ENCODE measurements at places on chromosomes 1 and 21.

- no peak for DNase-seq
Measured at GRCh38 chr1:226604560-226605317, 56.2 kb downstream of the STUM start.

DNA sequence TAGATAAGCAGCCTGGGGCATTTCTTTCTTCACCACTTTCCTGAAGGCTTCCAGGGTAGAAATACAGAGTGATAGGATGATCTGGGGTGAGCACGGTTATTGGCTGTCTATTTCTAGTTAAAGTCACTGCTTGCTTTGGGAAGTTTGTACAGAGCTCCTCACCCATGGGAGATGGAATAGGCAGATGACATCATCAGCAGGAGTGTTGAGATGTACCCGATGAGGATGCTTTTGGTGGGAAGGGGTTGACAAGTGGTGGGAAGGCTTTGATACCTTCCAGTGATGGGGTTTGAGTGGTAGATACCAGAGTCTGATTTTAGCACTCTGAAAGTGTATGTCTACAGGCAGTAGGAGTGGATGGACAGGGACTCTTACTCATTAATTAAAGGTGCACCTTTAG, 112.6 kb downstream of the BRINP2 start:
- no peak for DNase-seq

DNA sequence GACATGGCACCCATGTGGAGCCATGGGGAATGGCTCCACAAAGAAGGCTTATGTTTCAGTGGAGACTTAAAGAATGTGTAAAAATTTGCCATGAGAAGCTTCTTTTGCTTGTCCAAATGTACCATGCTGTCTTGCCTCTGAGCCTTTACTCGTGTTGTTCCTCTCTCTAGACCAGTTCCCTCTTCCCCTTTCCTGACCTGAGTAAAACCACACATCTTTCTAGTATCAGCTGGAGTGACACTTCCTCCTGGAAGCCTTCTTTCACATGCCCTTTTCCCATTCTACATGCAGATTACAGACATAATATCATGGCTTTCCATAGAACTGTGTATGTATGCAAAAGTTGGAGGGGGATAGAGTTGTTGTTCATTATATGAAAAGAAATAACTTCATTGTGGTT, 13.6 kb upstream of the GPX7 start:
- no peak for DNase-seq

- no peak for DNase-seq
Measured at GRCh38 chr1:203196371-203196770, 9.9 kb upstream of the CHI3L1 start.

DNA sequence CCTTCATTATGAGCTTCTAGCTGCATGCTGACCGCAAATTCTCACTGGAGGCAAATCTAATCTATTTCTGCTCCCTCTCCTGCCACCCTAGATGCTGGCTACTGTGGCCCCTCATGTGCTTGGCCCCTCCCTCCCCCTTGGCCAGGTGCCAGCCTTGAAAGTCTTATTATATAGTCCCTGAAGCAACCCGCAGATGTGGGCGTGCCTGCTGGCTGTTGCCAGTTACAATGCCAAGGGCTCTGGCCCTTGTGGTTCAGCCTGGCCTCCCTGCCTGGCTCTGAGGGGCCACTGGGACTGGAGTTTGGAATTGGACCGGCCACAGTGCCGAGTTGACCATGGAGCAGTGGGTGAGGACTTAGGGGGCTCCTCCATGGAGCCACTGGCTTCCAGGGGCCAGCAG, 78.9 kb upstream of the ACTRT2 start:
- no peak for DNase-seq

GRCh38 chr1:82813386-82813785, 1012.7 kb downstream of the ADGRL2 start:
- DNase-seq, result no peak

DNA sequence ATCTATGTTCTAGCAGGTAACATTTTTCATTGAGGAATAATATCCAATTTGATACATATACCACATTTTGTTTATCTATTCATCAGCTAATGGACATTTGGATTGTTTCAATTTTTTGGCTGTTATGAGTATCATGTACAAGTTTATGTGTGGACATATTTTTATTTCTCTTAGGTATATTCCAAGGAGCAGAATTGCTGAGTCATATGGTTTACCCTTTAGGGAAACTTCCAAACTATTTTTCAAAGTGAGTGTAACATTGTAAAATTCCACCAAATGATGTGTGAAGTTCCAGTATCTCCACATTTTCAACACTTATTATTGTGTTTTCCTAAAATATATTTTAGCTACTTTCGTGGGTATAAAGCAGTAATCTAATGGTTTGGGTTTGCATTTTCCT, 1789.9 kb downstream of the MRPL39 start:
- no peak for DNase-seq

DNA sequence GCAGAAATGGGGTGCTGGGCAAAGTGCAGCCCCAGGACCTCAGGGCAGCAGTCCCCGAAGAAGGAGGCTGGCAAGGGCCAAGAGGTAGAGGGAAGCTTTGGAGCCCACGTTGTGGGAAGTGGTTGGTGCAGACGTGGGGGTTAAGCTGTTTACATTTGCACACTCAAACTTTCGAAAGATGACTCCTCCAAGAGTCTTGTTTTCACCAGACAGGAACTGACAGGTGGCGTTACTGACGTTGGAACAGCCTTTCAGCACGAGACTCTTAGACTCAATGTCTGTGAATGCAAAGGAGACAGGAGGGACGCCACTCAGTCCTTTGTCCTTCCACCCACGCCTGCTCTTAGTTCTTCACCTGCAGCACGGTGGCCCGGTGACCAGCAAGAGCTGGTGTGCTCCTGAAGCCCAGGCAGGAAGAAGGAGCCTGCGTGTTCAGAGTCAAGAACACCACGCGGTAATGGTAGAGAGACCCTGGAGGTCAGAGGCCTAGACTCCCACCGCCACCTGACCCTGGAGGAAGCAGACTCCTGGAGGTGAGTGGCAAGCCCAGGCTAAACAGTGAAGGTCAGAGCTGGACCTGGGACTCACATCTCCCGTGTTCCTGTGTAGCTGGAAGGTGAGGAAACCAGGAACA, 15.9 kb downstream of the LYPD8 start:
- DNase-seq, result no peak

- no peak for DNase-seq
Measured at GRCh38 chr1:47460456-47460855, 22.6 kb downstream of the FOXD2 start.

DNA sequence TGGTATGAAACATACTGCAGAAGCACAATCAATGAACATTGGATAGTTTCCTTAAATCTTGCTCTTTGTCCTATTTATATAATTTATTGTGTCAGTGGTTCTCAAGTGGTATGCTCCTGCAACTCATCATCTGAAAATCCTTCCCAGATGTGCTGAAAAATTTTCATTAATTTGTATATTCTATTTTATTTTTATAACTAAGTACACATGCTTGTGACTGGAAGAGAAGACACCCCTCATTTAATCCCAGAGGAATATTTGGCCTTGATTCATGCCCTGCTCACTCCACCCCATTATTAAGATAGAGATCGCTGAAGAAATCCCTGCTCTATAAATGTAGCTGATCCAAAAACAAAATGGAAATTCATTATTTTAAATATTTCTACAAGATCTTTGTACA, 870.5 kb upstream of the CXADR start:
- no peak for DNase-seq

GRCh38 chr1:212651521-212651920, 43.0 kb downstream of the ATF3 start:
- DNase-seq, result no peak

DNA sequence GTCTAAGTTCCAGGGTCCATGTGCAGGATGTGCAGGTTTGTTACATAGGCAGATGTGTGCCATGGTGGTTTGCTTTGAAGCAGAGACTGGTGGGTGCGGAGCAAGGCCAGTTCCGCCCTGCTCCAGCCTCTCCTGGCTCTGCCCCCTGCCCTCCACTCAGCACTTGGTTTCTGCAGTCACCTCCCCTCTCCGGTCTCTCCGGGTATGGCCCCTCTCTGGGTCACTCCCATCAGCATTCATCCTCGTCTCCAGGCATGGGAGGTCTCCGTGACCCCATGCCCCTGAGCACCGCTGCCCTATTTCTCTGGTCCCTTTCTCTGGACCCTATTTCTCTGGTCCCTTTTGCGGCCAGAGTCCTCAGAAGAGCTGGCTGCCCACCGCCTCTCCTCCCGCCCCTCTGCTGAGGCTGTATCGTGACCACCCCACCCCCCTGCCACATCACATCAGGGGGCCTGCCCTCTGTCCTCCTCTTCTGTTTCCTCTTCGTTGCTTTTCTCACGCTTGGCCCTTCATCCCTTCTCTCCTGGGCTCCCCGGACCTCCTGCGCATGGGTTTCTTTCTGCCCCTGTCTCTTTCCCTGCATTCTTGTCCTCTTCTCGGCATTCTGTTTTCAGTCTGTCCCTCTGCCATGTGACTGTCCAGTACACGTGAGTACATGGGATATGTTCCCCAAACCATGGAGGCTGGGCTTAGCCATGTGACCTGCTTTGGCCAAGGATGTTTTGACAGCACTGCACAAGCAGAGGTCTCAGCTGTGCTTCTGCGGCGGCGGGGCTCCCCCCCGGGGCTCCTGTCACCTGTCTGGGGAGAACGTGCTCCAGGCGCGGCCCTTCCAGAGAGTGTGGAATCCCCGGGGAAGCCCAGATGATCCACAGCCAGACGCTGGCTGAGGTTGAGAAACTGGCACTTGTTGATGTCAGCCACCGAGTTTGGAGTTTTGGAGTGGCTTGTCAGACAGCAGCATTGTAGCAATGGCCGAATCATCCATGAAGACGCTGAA, 54.4 kb upstream of the C1orf174 start:
- no peak for DNase-seq

DNA sequence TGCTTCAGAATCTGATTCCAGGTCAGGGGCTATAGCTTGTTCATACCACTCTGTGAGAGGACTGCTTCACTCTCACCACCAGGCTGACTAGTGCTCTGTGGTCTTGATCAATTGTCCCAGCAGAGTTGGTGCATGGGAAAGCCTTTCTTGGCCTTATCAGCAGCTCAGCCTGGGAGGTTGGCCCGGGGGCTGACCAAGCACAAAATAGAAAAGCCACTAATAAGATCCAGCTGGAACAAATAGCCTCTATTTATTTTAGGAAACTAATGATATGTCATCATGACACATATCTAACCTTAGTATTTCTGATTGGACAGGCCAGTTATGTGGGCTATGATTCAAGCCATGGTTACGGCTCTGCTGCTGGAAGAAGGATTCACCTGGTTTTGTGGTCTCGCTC, 134.2 kb downstream of the GDAP2 start:
- no peak for DNase-seq

GRCh38 chr21:42362700-42363099, 3.6 kb downstream of the TFF1 start:
- DNase-seq, result no peak

All from activated effector memory CD4-positive, alpha-beta T cell treated with Interleukin-2 at 50 U/mL for 16 hours (primary cell).